ENCODE measurements at places on chromosomes 1 and 21.

DNA sequence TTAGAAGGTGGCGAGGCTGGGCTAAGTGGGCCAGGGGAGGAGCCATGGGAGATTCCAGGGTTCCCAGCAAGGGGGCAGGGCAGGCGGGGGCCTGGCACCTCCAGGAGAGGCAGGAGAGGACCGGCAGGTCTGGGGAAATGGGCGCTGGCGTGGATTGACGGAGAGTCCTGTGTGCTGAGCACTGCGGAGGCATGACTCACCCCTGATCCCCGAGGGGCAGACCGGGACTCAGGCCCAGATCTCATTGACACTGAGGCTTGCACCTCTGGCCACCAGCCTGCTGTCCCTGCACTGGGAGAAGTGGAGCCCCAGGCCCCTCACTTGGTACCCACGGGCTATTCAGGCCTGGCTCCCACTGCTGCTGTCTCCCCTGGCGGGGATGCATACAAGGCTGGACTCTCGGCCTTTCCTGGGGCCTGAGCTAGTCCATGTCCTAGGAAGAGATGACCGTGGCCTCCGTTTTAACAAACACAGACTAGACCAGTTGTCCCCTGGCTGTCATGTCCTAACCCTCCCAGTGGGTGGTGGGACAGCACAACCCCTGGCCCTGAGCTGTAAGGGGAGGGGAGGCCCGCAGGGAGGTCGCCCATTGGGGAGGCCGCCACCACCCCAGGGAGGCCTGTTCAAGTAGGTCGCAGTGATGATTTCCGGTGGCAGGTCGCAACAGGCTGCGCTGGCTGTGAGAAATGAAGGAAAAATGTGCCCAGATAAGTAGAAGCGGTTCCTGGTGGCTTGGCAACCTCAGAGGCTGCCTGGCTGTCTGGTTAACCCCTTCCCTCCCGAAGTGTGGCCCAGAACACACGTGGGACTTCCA lies 39.7 kb downstream of the RIPK4 start:
- no peak for DNase-seq

- peak; percentile 40 for DNase-seq
These were observed 11.9 kb downstream of the LHX4 start for GRCh38 chr1:180241716-180242544.

DNA sequence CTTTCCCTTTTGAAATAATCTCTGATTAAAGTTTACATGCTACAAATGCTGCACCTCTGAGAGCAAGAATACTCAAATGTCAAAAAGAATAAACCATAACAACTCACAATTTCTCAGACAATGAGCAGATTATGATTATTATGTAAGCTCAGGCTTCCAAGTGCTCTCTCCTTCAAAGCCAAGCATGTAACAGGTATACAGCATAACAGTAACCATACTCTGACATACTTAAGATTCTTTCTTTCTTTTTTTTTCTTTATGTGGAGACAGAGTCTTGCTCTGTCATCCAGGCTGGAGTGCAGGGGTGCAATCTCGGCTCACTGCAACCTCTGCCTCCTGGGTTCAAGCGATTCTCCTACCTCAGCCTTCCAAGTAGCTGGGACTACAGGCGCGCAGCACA lies 155.4 kb downstream of the EIF4G3 start:
- no peak for DNase-seq

DNA sequence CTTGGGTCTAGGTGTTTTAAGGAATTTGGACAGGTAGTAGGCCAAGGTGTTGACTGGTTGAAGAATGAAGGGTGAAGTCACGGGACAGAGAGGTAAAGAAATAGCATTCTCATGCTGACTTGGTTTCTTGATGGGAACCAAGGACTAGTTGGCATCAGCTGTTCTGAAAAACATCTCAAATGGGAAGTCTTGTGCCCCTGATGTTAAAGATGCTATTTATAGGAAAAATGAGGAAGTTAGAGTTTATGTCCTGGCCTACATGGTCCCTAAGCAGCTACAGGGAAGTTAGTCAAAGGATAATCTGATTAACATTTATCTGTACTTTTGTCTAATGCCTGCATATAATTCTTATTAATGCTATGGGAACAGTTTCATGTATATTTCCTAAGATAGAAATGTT lies 262.4 kb downstream of the HHIPL2 start:
- no peak for DNase-seq

DNA sequence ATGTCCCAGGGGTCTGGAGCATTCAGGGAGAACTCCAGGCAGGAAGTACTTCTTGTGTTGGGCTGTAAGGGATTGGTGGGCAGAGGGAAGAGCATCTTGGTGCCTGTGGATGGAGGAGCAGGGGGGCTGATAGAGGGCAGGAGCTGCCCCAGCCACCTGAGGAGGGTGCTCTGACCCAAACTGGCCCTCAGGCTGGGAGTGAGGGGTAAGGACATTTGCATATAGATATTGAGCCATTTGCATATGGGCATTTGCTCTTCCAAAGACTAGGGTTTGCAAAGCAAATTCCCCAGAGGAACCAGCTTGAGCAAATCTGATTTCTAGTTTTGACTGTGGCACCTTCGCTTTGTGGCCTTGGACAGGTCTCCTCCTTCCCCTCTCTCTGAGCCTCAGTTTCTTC lies 18.2 kb downstream of the ZNF362 start:
- no peak for DNase-seq

GRCh38 chr1:7719468-7720094 lies 51.5 kb upstream of the VAMP3 start:
- no peak for DNase-seq

DNA sequence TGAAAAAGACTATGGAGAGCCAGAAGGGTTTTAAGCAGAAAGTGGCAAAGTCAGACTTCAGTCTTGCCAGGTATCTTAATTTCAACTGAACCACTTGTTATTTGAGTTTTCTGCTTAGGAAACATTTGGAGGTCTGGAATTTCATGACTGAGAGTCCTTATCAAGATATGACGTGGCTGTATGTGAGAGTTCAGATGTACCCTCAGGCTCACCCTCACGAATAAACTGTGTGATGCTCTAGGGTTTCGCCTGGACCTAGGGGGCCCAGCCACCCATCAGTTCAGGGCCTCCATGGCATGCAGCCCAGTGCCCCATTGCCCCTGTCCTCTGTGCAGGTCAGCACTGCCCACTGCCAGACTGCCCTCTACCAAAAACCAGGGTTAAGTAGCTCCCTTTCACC lies 30.6 kb upstream of the TADA1 start:
- DNase-seq: no peak

DNA sequence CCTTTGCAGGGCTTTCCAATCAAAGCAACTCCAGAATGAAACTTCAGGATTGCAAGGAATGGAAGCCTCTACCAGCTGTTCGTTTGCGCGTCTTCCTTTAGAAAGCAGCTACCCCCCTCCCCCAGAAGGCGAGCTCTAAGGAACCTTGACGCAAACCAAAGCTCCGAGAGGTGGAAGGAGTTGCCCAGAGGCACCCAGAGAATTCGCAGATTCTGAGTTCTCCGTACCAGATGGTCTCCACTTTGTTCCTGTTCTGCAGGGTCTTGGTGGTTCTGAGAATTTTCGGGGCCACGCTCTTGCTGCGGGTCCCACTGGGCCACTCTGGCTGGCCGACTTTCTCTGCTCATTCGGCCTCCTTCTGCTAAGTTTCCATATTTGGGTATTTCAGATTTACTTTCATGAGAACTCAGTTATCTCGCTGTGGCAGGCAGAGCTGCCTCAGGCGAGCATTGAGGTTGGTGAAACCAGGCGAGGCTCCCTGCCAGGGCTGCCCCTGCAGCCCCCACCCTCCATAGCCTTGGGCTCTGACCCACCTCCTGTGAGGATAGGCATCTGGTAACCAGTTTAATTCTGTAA lies 801 bp downstream of the TRAF5 start:
- no peak for DNase-seq

DNA sequence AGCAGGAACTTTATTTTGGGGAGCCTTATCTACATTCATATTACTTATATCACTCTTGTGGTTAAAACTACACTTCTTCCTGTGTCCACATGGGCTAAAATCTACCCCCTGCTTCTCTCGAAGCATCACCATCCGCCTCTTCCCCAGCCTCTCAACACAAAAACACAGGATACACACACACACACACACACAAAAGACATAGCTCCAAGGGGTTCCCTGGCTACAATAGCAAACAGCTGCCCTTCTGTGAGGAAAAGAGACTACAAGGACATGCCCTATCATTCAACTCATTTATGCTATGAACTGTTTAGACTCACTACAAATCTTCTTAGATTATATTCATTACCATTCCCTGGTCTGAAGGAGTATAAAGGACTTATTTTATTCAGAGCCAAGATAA lies 155.0 kb downstream of the PIGK start:
- DNase-seq: no peak

DNA sequence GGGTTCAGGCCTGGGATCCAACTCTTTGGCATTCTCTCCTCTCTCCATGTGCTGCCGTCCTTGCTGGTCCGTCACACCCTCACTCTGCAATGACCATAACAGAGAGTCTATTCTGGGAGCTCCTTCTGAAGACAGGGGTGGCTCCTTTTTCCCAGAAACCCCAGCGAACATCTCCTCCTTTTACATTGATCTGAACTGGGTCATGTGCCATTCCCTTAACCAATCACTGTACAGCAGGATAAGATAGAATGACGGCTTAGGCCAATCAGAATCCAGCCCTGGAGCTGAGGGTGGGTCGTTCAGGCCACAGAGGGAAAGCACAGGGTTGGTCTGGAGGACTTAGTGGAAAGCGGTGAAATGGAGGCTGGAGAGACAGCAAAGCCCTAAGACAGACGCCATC lies 740.1 kb downstream of the MATN1 start:
- DNase-seq: no peak

- DNase-seq: no peak
These were observed 49.1 kb upstream of the CTPS1 start for GRCh38 chr1:40930174-40930964.

DNA sequence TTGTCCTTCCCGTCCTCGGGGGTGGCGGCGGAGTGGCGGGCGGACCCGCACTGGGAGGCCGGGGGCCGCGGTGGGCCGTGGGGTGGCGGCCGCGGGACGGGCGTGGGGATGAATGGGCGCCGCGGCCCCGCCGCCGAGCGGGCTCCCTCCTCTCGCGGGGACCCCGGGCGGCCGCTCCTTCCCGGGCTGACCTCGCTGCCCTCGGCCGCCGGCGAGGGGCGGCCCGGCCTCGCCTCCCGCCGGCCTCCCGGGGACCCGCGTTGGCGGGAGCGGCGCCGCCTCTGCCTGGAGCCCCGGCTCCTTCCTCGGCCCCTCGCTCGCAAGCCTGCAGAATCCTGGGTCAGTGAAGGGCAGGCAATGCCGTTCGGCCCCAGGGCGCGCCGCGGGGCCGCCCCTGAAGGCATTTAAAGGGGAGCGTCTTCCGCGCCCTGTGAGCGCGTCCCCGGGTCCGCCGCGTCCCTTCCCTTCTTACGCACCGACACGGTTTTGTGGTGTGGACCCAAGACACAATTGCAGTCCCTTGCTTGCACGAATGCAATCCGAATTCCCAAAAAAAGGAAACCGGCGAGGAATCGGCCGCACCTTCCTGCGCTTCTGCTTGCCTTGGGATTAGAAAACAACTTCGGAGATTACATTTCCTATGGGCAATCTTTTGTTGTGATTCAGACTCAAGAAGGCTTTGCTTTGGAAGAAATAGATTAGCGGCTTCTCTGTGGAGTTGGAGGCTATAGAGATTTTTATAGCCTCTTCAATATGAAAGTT lies 776 bp downstream of the ITSN1 start:
- no peak for DNase-seq

GRCh38 chr1:81954534-81955020 lies 153.8 kb downstream of the ADGRL2 start:
- no peak for DNase-seq

- DNase-seq: no peak
These were observed 34.8 kb upstream of the CD101 start for GRCh38 chr1:116966791-116967190.

DNA sequence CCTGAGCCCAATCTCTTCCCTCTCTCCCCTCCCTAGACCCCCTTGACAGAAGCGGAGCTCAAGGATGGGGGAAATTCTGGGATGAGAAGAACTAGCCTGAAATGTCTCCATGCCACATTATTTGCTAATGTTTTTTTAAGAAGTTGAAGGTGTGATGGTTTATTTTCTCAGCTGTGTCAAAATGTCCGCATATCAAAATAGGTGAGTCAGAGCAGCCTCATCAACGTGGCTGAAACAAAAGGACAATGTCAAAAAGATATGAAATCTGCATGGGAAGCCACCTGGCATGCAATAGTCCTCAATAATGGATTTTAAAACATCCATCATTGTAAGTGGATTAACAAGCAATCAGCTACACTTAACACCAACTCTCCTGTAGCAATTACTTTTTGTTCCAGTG lies 101.4 kb downstream of the BEND5 start:
- DNase-seq: no peak

GRCh38 chr1:243725075-243725474 lies 125.0 kb downstream of the AKT3 start:
- DNase-seq: no peak

All from HL-60 (cell line).